ENCODE measurements at places on chromosomes 3 and 15. TPM values are rescaled to one million over a fixed set of nuclear protein-coding genes. Genes with fewer than 3 reads are reported as not detected.
A peak's percentile ranks its signal among the peaks of the same experiment; 100 is the strongest.

Gene DAZL
- not detected for total RNA-seq

DNA sequence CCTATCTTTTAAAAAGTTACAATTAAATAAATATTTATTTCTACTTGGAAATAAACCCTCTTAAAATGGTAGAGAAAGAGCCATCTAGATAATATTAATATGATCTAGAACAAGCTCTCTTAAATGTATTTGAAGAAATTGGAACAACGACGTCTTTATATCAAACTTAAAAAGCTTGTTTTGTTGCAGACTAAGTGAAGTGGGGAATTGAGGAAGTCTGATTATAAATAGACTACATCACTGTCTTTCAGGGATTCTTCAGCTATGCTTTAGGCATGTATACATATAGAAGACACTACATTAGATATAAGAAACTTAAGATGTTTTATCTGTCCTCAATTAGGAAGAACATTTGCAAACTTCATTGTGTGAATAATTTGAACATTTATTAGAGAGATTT lies 1.8 kb downstream of the BCHE start:
- no peak for DNase-seq

Gene PLSCR2
- not detected for total RNA-seq

Gene SEC22C
- 28.3 TPM for total RNA-seq

GRCh38 chr15:96359616-96360521 lies 29.4 kb downstream of the NR2F2 start:
- no peak for DNase-seq

Gene SERPINI2
- not detected for total RNA-seq

GRCh38 chr15:40343512-40343911 lies 2.8 kb upstream of the CCDC9B start:
- DNase-seq = peak; percentile 89

Gene CHDH
- total RNA-seq = 0.53 TPM

Gene C3orf22
- not detected for total RNA-seq

- DNase-seq = no peak
Observed at GRCh38 chr15:81685237-81685636, 311.2 kb upstream of the TMC3 start.

GRCh38 chr3:28850186-28850585 lies 430.7 kb upstream of the RBMS3 start:
- no peak for DNase-seq

DNA sequence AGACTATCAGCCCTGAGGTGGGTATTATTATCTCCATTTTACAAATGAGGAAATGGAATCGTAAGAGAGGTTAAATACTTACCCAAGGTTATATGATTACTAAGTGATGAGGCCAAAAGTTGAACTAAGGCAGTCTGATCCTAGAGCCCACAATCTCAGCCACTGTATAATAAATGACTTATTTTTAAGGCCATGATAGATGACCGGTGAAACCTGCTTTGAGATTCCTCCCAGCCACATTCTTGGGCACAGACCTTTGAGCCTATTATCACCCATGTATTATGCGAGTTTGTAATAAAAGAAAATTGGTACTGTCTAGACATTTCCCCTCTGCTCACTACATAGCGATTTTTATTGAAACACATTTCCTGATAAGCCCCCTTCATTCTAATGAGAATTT lies 37.4 kb downstream of the POLQ start:
- DNase-seq = no peak

Data from ascending aorta (tissue), 2 donors.